ENCODE measurements at places on chromosomes 11 and 22. TPM values are rescaled to one million over a fixed set of nuclear protein-coding genes. Genes with fewer than 3 reads are reported as not detected.

Gene TEF
- 25.4 TPM for total RNA-seq

Gene GTF2H1
- 26.6 TPM for total RNA-seq

Gene LGALS12
- 0.72 TPM for total RNA-seq

Gene BRSK2
- 0.74 TPM for total RNA-seq

Gene PDXP
- 21.5 TPM for total RNA-seq

Gene MRGPRF
- 5.5 TPM for total RNA-seq

Gene DGAT2
- total RNA-seq: 18.3 TPM

- DNase-seq: no peak
These were observed 18.1 kb downstream of the TBC1D10A start for GRCh38 chr22:30308518-30309230.

GRCh38 chr22:44449683-44450425, 48.2 kb downstream of the RTL6 start:
- no peak for DNase-seq

DNA sequence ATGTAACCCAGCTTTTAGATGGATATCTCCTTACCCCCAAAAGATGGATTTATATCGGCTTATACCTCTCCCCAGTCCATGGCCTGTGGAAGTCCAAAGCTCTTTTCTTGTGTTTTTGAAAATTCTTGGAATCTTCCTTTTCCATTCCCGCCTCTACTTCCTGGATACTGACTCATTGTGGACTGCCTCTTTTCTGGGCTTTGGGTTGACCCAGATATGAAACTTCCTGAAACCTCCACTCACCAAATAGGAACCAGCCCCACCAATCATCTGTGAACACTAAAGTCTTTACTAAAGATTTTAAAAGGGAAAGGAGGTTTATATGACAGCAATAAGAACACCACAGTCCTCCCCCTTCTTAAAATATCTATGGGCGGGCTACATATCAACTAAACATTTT, 163.4 kb upstream of the SYN3 start:
- DNase-seq: no peak

GRCh38 chr11:8332196-8332595, 68.5 kb upstream of the LMO1 start:
- DNase-seq: no peak

- no peak for DNase-seq
These were observed 1.7 kb upstream of the JAM3 start for GRCh38 chr11:134066943-134067885.

- peak; percentile 21 for DNase-seq
These were observed 34.6 kb upstream of the KCNQ1OT1 start for GRCh38 chr11:2734181-2735052.

- DNase-seq: no peak
These were observed 31.6 kb upstream of the ZBTB16 start for GRCh38 chr11:114027926-114028325.

- no peak for DNase-seq
These were observed 24.2 kb upstream of the YAP1 start for GRCh38 chr11:102085864-102086551.

DNA sequence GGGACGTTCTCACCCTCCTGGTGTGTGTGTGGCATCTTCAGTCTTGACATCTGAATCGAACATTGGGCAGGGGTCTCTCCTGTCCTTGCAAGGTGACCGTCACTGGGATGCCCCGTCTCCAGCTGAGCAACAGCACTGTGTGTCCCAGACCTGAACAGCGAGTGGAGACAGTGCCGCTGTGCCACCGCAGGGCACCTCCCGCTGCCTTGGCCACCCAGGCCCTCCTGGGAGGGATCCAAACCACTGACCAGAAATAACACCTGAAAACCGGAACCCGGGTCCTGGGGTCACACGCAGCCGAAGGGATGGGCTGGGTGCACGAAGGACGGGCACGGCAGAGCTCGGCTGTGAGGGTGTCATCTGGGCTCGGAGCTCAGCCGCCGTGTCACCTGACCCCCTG, 102.2 kb downstream of the BRD1 start:
- no peak for DNase-seq

DNA sequence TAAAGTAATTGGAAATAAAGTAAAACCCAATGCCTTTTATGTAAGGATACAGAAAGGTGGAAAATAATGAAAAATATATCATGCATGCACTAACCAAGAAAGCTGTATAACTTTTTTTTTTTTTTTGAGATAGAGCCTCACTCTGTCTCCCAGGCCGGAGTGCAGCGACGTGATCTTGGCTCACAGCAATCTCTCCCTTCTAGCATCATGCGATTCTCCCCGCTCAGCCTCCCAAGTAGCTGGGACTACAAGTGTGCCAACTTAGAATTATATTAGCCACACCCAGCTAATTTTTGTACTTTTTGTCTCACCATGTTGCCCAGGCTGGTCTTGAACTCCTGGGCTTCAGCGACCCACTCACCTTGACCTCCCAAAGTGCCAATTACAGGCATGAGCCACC, 4.5 kb downstream of the GGT5 start:
- DNase-seq: no peak

DNA sequence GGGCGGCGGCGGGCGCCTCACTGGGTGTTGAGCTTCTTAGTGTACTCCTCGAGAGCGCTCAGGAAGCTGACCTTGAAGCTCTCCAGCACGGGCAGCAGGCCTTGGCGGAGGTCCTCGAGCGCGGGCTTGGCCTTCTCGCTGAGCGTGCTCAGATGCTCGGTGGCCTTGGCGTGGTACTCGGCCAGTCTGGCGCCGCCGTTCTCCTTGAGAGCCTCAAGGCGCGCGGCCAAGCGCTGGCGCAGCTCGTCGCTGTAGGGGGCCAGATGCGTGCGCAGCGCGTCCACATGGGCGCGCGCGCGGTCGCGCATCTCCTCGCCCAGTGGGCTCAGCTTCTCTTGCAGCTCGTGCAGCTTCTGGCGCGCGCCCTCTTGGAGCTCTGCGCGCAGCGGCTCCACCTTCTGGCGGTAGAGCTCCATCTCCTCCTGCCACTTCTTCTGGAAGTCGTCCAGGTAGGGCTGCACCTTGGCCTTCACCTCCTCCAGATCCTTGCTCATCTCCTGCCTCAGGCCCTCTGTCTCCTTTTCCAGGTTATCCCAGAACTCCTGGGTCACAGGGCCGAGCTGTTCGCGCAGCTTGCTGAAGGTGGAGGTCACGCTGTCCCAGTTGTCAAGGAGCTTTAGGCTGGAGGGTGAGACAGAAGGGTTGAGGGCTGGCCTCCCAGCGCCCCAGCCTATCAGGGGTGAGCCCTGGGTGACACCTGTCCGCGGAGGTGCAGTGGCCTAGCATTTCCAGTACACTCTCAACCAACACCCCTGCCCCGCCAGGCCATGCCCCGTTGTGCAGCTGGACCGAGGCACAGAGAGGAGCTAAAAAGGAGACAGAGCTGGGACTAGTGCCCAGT, 1.4 kb downstream of the APOA1 start:
- peak; percentile 95 for DNase-seq

GRCh38 chr22:27804470-27805297, 3.1 kb upstream of the MN1 start:
- DNase-seq: peak; percentile 78

DNA sequence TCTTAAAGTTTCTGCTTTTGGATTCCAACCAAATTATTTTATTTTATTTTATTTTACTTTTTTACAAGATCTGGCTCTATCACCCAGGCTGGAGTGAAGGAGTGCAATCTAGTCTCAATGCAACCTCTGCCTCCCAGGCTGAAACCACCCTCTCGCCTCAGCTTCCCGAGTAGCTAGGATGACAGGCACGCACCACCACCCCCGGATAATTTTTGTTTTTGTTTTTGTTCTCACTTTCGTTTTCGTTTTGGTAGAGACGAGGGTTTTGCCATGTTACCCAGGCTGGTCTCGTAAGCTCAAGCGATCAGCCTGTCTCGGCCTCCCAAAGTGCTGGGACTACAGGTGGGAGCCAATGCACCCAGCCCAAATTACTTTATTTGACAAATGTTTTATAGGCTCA, 219.8 kb downstream of the ETS1 start:
- DNase-seq: no peak

DNA sequence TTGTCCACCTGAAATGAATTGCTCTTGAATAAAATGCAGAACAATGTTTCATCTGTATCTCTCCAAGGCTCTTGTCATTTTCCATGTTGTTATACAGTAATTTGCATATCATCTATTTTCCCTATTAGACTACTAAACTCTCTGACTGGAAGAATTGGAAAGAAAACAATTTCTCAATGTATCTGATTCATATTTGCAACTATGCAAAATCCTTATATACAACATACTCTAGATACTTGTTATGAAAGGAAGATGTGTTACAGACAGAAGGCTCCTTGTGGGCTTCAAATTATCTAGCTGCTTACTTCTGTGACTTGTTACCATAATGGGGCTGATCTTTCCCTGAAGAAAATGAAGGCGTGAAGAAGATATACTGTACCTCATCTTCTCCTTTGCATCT, 9.6 kb upstream of the SERGEF start:
- no peak for DNase-seq

DNA sequence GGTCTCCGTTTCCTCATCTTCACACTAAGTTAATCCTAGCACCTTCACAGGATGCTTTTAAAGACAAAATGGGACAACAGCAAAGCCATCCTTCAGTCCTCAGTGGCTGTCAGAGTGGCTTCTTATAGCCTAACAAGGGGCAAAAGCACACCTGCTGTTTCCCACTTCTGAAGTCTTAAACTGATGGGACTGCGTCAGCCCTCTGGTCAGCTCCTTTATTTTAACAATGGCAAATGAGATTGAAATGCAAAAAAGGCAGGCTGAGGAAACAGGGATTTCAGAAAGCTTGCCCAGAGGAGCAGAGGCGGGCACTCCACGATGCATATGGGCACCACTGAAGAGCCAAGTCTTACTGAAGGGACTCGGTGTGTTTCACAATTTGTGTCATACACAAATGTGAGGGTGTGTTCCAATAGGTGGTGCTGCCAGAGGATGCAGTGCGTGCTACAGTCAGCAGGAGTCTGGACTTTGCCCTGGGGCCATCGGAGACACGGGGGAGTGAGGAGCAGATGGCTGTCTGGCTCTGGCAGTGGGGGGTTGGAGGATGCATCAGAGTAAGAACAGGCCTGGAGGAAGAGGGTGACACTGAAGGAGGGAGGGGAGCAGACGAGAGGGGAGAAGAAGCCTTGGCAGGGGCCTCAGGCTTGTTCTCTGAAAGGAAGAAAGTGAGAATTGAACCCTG, 47.3 kb downstream of the TENM4 start:
- DNase-seq: no peak

GRCh38 chr11:1706634-1707400, 9.8 kb downstream of the KRTAP5-6 start:
- peak; percentile 62 for DNase-seq

GRCh38 chr22:22849640-22850610, 37.7 kb upstream of the IGLL5 start:
- no peak for DNase-seq

DNA sequence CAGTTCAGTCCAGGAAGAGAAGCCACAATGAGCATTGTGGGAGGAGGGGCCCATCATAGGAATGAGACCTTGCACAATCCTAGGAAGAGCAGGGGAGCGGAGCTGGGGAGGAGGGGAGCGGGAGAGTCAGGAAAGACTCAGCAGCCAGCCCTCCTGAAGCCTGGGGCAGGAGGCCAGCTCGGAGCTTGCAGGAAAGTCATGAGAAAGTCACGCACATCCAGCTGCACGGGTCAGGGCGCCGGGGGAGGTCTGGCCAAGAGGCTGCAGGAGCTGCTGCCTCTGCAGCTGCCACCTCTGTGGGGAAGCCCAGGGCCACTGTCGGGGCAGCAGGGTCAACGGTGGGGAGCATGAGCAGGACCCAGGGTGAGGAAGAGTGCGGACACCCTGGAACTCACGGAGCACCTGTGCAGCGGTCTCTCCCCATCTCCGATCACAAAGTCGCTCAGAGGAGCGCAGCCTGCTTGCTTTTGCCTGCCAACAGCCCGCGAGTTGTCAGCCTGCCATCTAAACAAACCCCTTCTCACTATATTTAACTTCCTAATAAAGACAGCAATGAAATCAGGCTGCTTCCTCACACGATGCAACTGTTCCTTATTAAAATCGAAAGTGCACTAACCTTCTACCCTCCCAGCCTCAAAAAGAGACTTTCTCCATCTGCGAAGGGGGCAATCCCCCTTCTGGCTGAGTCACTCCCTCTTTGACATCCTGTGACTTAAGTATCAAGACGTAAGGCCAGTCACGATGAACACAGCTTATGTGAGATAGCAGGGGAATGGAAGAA, 52.9 kb upstream of the RTL6 start:
- peak; percentile 82 for DNase-seq

DNA sequence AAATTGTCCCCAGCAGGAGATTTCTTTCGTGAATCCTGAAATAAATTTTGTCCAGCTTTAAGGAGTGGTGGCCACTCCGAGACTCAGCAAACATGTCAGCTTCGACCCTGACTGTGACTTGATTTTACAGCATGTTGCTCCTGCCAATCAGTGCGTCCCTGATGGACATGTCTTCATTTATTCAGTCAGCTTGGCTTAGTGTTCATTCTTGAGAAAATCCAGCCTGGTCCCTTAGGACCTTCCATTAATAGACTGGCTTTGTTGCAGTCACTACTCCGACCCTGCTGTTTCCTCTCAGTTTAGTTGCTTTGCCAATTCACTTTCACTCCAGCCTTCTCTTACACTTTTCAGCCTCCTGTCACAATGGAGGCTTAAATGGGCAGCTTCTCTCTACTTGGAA, 30.5 kb downstream of the TMPRSS5 start:
- no peak for DNase-seq

GRCh38 chr11:33500861-33501479, 199.7 kb downstream of the C11orf91 start:
- DNase-seq: no peak

DNA sequence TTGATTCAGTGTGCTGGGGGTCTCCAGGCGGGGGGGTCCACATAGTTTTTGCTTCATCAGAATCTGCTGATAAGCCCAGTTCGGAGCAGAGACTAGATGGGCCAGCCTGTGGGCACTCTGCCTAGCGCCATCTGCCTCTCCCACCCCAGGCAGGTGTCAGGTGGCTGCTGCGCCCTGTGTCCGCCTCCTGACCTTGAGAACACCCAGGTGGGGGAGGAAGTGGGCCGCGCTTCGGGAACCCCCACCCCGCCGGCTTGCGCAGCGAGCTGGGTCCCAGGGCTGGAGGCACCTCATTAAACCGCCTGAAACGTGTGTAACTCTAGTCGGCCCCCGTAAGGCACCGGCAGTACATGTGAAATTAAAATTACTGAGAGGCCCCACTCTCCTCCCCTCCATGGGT, 113.6 kb downstream of the KCNQ1 start:
- no peak for DNase-seq

DNA sequence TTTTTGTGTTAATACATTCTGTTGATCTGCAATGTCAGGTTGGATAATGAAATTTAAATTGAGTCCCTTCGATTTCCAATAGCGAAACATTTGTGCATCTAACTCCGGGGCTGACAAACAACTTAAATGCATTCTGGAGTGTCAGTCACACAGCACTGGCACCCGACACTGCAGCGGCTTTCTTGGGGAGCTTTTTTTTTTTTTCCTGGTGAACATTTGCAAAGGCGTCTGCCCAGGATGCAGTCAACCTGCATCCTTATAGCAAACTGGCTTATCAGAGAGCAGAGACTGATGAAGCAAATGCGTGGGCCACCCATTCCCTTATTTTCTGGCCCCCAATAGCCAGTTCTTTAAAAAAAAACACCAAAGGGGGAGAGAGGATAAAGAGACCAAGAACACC, 1167.7 kb downstream of the LRRC4C start:
- DNase-seq: no peak

GRCh38 chr11:65592858-65593517, 2.6 kb downstream of the KCNK7 start:
- DNase-seq: no peak
